ENCODE measurements at places on chromosomes 2 and 18.

GRCh38 chr2:98577313-98577712, 31.0 kb downstream of the COA5 start:
- no peak for DNase-seq

DNA sequence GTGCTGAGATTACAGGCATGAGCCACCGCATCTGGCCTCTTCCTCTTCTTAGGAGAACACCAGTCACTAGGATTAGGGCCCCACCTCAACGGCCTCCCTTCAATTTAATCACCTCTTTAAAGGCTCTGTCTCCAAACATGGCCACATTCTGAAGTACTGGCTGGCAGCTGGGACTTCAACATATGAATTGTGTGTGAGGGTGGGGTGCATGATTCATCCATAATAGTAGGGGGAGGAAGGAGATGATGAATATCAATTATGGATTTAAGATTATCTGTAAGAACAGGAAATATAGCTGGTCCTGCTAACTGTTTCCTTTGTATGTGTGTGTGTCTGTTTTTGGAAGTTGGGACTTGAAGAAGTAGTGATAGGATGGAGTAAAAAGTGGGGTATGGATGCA, 14.7 kb upstream of the EPG5 start:
- DNase-seq = no peak

GRCh38 chr2:237895544-237896506, 36.4 kb downstream of the RAMP1 start:
- DNase-seq = no peak

DNA sequence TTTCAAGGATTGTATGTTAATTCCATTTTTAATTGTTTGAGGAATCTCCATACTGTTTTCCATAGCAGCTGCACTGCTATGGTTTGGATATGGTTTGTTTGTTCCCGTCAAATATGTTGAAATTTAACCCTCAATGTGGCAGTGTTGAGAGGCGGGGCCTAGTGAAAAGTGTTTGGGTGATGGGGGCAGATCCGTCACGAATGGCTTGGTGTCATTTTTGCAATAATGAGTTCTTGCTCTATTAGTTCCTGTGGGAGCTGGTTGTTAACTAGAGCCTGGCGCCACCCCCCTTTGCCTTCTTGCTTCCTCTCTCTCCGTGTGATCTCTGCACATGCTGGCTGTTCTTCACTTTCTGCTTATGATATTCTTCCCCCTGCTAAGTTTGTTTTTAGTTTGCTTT, 71.4 kb upstream of the LDLRAD4 start:
- no peak for DNase-seq

GRCh38 chr2:37020212-37020886, 54.0 kb upstream of the STRN start:
- DNase-seq = no peak

GRCh38 chr2:196804381-196804780, 4.8 kb downstream of the C2orf66 start:
- DNase-seq = no peak

DNA sequence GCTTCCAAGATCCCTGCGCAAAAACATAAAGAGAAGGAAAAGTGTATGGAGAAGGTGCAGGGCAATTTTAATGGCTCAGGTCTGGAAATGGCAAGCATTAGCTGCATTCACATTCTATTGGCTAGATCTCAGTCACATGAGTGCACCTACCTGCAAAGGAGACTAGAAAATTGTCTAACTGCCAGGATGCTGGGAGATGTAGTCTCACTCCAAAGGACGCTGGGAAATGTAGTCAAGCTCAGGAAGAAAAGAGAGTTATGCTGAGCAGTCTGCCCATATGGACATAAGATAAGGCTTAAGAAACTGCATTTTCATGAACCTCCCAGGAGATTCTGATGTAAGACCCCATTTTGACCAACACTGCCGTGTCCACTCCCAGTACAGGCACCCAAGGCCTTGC, 9.5 kb upstream of the KLHL29 start:
- no peak for DNase-seq

DNA sequence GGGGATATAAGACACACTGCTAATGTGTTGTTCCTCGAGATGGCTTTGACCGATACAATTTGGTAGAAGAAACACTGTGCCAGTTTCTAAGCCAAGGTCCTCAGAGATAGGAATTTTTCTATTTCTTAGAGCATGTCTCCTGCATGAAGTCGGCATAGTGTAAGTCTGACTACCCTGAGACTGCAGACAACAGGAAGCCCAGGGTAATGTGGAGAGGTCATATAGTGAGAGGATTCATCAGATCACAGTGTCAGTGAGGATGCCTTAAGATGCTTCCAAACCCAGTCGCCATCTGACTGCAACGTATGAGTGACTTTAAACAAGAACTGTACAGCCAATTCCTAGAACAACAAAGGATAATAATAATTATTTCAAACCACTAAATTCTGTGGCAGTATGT, 818.3 kb upstream of the GYPC start:
- no peak for DNase-seq

DNA sequence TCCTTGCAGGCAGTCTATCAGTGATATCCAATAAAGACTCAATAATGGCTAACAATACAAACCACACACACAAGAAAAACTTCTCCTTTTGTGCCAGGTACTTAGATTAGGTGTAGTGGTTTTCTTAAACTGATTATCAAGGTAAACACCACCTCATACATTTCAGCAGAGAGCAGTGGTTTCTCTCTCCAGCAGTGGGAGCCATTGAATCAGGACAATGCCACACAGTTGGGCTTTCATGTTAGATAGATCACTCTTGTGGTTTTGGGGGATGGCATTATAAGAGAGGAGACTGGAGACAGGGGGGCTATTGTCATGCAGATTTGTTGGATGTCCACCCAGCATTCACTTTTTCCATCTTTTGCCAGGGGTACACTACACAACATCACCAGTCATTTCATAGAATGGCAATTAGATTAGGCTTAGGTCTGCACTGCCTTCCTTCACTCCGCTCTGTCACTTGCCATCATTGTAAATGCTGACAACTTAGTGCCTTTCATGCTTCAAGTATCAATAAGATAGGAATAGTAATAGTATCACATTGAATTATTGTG, 13.6 kb upstream of the IRS1 start:
- DNase-seq = no peak

DNA sequence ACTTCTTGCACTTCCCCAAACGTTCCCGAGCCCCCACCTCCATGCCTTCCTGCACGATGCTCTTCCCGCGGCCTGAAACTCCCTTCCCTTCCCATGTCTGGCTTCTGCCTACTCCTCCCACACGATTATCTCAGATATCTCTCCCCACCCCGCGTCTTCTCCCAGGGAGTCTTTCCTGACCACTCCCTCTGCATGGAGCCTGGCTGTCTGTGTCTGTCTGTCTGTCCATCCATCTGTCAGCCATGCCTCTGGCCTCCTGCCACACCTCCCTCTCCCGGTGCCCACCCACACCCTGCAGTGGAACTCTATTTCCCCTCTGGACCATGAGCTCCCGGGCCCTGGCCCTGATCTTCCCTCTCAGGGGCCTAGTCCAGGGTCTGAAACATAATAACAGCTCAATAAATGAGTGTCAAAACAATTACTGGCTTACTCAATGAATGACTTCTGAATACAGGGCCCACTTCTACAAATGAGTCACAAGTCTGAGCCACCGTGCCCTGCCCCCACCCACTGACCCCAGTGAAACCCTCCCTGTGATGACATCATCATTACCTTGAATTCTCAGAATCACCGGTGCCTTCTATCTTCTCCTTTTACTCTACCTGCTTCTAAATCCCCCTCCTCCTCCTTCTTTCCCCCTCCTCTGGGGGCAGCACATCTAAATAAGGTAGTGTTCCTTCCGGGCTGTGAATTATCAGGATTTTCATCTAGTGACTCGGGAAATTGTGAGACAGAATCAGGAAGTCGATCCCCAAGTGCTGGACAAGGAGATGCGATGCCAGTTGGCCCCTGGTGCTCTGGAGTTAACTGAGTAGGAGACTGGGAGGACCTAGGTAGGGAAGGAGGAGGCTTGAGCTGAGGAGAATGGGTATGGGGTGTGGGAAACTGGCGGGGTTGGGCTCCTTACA, 46.1 kb upstream of the PLB1 start:
- no peak for DNase-seq

- no peak for DNase-seq
These were observed 34.6 kb downstream of the SETBP1 start for GRCh38 chr18:44715245-44715644.

DNA sequence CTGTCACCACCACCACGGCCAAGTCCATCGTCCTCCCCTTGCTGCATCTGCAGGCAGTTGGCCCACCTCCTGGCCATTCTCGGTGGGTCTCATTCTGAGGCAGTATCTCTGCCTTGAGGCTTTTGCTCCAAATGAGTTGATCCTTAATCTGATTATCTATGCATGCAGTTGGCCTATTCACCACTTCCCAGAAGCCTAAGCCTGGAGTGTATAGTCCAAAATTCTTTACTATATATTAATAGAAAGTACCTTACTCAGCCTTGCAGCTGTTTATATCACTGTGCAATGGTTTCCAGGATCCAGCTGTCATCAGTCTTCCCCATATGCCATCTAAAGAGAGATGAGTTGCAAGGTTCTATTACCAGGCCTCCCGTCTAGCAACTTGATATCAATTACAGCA, 292.4 kb downstream of the SS18 start:
- DNase-seq = no peak

DNA sequence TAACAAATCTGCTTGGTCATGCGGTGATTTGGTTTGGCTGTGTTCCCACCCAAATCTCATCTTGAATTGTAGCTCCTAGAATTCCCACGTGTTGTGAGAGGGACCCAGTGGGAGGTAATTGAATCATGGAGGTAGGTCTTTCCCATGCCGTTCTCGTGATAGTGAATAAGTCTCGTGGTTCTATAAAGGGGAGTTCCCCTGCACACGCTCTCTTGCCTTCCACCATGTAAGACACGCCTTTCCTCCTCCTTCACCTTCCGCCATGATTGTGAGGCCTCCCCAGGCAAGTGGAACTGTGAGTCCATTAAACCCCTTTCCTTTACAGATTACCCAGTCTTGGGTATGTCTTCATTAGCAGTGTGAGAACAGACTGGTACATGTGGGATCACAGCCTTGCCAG, 36.7 kb downstream of the TRABD2A start:
- DNase-seq = no peak

DNA sequence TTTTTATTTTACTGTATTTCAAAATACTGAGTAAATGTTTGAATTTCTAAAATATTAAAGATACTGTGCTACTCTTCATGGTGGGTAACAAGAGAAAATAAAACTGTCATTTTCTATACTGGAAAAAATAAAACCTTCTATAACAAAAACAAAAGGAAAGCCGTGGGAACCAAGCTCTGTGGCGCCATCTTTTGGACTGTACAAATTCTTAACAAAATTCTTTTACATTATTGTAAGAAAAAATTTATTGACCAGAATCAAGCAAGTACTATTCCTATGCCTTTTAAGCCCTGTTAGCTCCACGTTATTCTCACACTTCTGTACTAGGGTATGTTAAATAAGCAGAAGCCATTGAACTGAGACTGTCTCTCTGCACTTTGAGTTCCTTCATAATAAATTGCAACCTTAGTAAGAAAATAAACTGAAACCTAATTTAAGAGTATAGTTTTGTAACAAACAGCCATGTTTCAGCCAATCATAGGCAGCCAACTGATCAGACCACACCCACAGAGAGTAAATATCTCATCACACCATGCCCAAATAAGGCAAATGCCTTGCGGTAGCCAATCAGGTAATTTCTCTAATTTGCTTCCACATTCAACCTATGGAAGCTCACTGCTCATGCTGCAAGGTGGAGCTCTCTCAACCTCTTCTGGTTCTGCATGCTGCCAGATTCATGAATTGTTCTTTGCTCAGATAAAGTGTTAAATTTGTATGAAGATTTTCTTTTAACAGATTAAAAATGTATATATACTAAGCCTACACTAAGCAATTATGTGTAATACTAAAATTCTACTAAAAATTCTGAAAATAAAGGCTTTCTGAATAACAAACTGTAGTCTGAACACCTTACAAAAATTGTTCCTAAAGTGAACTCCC, 42.2 kb downstream of the HIBCH start:
- no peak for DNase-seq

GRCh38 chr2:108918156-108918874, 70.7 kb downstream of the EDAR start:
- DNase-seq = no peak

DNA sequence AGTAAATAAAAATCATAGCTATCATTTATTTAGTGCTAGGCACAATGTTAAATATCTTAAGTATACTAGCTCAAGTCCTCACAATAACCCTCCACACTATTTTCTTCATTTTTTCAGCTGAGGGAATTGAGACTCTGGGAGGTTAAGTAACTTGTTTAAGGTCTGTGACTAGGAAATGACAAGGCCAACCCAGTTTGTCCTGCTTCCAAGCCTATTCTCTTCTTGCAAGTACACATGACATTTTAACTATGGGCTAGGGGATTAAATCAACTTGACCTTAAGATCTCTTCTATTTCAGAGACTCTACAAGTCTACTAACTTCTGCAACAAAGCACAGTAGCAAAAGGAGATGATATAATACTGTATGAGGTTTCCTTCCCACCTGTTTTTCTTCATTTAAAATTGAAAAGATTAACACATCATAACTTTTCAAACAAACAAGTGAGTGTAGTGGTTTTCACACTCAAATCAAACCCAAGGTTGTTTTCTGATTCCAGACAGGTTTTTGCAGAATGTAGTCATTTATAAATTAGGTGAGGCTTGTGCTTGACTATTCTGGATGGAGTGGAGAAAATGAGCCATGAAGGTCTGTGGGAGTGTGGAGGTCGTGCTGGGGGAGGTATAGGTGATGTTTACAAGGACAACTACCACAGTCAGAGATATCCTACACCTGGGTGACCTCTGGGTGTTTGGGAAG, 57.0 kb downstream of the CD28 start:
- no peak for DNase-seq

- no peak for DNase-seq
These were observed 8.4 kb upstream of the RAB10 start for GRCh38 chr2:26025509-26025908.

- DNase-seq = no peak
These were observed 262.4 kb downstream of the INSIG2 start for GRCh38 chr2:118350621-118351020.

DNA sequence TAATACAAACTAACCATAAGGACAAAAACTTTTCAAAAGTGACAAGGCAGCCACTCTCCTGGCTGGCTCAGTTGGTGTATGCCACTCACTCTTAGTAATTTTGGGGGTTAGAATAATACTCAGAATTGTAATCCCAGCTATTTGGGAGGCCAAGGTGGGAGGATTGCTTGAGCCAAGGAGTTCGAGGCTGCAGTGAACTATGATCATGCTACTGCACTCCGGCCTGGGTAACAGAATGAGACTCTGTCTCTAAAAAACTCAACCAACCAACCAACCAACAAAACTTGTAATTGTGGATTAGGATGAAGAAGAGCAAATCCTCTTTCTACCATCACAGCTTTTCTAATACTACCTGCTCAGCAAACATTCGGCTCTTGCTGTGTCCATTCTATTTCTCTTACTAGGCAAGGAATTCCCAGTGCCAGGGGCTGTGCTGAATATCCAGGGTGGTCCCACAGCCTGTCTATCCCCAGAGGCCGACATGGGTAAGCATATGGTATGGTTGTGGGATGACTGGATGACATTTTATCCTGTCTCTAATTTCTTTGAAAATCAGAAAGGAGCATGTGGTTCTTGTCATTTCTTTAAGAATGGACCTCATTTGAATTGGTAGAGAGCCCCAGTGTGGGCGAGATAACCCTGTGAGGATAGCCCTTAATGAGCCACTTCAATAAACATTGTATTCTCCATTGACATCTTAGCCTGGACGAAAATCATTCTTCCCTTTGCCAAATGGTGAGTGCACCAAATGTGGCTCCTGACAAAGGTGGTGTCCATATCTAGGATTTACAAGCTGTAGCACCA, 220.1 kb downstream of the MYCN start:
- DNase-seq = no peak

- DNase-seq = no peak
These were observed 147.7 kb upstream of the DTNA start for GRCh38 chr18:34562252-34562870.

Measured in GM12878 (cell line).